Stimulated activated CD8-positive, alpha-beta memory T cell treated with anti-CD3 and anti-CD28 coated beads, Interleukin-15, amount 100 ng/mL, for 24 hours (primary cell): ENCODE measurements at places on chromosomes 2 and 18.

- no peak for DNase-seq
Measured at GRCh38 chr2:96154506-96155380, 9.5 kb upstream of the DUSP2 start.

DNA sequence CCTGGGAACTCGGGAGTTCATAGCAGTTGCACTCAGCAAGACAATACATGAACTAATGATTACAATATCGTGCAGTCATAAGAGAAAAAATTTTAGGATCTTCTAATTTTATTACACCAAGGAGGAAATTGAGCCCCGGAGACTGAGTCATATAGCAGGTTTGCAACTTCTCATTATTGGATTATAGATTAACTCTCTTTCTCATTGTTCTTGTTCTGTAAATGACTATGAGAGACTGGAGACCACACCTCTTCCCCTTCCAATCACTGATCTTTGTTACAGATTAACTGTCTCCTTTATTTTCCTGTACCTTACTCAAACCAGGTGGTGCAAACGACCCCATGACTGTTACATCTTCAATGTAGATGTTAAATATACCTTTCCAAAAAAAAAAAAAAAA lies 435.8 kb upstream of the DDX18 start:
- no peak for DNase-seq

GRCh38 chr2:172964511-172965139 lies 111.0 kb upstream of the MAP3K20 start:
- no peak for DNase-seq

- no peak for DNase-seq
Measured at GRCh38 chr2:2083113-2083758, 247.8 kb downstream of the MYT1L start.

GRCh38 chr2:20418519-20418918 lies 28.4 kb upstream of the RHOB start:
- DNase-seq = no peak

GRCh38 chr2:119474371-119475224 lies 42.9 kb downstream of the TMEM37 start:
- DNase-seq = no peak
